ENCODE measurements at places on chromosomes 16 and 17.

DNA sequence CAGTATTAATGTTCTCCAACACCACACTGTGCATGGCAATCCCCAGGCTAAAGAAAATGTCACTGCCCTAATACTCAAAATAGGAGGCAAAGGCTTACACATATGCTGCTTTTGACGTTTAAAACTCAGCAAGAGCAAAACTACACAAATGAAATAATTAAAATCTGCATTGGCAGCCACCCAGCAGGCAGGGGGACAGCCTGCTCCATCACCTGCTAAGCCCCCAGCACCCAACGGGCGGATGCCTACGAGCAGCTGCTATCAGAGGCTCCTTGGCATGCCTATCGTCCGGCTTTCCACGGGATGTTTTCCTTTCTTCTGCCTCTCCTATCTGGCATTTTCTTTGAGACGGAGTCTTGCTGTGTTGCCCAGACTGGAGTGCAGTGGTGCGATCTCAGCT is 337.5 kb downstream of the SOX9 start:
- DNase-seq, result no peak

GRCh38 chr17:81983639-81984373 is 6.4 kb downstream of the ASPSCR1 start:
- no peak for DNase-seq

DNA sequence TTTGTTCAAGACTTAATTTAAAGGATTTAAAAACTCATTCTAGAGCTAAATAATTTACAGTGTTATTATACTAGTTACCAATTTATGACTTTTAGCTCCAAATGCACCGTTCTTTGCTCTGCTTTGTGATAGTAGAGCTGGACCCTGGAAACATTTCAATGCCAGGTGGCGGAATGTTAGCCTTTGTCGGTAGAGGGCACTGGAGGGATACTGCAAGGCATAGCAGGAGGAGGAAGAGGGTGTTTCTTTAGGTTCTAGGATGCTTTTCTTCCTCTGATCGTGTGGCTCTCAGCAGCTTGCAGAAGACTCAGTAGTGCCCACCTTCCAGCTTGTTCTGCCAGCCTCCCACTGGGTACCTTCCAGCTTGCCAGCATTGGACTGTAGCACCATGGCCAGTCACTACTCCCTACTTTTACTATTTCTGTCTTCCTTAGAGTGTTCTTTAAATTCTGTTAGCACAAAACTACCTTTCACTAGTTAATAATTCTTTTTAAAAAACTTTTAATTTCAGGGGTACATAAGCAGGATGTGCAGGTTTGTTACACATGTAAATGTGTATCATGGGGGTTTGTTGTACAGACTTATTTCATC is 325.3 kb downstream of the UTP18 start:
- no peak for DNase-seq

DNA sequence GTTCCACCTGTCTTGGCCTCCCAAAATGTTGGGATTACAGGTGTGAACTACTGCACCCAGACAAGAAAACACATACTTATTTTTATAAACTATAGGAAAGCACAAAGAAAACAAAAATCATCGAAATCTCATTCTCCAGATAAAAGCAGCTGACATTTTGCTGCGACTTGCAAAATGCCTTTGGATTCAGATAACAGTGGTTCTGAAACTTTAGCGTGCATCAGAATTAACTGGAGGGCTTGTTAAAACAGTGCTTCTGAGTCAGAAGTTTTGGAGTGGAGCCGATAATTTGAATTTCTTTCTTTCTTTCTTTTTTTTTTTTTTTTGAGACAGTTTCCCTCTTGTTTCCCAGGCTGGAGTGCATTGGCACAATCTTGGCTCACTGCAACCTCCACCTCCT is 17.7 kb upstream of the GJD3 start:
- DNase-seq, result no peak

DNA sequence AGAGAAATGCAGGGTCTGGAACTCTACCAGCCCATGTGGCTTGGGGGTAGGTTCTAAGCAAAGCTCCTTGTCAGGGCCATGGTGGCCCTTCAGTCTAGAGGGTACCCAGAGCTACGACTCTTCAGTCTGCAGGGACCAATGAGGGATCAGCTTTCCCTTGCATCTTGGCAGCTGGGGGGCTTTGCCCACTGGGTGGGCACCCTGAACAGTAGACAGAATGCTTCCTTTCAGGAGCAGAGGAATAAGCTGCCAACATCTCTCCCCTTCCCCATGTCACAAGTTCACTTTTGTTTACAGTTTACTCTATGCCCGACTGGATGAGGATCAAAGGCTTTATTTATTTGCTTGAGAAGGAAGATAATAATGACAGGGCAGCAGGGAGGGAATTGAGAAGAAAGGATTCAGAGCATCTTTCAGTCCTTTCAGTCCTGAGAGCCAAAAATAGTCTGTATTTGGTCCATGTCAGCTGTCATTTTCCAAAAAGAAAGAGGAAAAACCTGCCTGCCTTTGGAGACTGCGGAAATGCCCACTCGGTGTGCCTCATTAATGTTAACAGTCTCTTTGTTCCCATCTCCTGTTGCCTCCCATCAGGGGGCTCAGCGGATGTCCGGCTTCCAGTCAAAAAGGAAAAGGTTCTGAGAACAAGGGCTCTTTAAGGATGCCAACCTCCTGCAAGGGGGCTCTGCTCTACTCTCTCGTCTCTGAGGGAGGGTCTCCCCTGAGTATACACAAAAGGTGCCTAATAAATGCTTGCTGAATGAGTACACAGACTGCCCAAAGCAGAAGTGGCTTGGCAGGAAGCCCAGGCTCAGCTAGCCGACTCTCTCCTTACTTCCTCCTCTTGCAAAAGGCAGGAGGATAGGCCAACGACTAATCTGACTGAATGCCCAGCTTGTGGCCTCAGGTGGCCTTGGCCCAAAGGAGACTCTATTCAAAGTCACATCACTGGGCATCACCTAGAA is 17.1 kb downstream of the TRAF4 start:
- no peak for DNase-seq

DNA sequence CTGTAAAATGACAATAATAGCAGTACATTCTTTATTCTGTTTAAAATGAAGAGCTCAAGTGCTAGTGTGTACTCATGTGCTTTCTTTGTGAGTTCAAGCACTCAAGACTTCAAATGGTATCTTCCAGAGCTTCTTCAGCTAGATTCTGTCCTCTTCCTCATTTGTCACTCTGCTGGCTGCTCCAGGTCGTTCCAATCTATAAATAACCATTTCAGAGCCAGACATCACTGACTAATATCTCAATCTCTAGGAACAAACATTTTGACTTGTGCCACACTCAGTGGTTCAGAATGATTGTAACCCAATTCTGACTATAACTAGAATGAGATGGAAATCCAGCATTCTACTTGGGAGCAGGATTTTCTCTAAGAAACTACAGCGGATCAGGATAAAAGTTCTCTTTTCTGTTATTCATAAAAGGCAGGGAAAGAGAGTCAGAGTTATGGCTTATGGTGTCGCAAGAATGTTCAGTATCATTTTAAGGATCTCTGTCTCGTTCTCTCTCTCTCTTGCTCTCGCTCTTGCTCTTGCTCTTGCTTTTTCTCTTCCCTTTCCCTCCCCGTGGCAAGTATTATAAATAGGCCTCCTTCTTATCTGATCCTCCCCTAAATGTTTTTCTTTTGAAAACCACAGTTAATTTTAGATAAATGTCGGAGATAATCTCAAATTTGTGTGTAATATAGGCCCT is 116.3 kb upstream of the MAF start:
- DNase-seq, result no peak

Measured in stimulated activated CD4-positive, alpha-beta T cell treated with anti-CD3 and anti-CD28 coated beads, Interleukin-4, amount 100 ng/mL, for 1 hour (primary cell).